ENCODE measurements at places on chromosomes 2 and 18.

DNA sequence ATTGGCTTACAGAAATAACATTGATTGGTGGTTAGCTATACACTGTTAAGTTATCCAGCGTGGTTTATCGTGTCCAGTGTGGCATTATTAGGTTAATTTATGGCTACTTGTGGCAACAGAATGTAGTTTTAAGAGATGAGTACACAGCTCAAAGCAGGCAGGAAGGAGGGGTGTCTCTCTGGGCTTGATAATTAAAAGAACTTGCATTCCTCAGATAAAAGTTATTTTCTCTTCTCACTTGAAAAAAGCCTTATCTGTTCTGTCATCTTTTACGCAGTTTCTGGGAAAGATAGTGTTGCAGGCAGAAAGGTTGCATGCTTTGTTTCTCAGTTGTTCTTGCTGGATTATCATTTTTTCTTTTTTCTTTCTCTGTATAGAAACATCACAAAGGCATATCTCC, 154.4 kb upstream of the COL3A1 start:
- no peak for DNase-seq

GRCh38 chr2:105972927-105973326, 221.2 kb downstream of the UXS1 start:
- DNase-seq: no peak

DNA sequence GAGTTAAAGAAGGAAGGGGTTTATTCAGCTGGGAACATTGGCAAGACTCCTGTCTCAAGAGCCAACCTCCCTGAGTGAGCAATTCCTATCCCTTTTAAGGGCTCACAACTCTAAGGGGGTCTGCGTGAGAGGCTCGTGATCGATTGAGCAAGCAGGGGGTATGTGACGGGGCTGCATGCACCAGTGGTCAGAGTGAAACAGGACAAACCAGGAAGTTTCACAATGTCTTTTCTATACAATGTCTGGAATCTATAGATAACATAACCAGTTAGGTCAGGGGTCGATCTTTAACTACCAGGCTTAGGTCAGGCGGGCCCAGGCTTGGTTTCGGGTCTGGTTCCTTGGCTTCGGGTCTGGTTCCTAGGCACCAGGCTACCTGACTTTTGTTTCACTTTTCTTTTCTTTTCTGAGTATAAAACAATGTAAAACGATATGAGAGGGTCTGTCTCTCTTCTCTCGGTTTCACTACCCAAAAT, 30.1 kb upstream of the LIPG start:
- DNase-seq: no peak

DNA sequence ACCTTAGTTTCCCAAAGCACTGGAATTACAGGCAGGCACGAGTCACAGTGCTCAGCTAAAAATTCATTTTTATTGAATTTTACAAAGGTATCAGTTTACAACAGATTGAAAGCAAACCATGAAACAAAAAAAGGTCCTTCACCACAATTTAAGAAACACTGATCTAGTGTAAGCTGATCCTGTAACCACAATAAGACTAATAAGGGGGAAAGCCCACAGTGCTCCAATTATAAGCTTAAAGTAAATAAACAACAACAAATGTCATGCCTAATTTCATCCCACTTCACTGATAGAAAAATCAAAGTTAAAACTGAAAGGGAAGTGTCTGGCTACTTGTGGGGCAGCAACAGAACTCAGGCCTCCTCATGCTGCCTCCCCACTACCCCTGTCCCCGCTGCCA, 49.2 kb downstream of the ICA1L start:
- no peak for DNase-seq

DNA sequence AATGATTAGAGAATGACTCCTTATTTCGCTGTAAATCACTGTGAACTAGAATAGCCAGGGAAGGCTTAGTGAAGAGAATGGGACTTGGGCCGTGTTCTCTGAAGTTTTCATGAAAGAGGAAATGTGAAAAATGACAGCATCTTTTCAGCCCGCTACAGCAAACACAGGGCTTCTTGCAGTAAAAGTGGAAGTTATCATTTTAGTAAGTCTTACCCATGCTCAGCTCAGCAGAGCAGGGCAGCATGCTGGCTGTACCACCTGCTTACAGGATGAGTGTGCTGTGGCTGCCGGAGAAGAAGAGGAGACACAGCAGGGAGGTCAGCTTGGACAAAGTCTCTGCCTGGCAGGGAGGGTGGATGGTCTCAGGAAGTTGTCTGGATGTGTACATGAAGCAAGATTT, 300.7 kb upstream of the DLGAP1 start:
- DNase-seq: no peak

- DNase-seq: no peak
Observed at GRCh38 chr2:181178823-181179412, 198.5 kb downstream of the UBE2E3 start.

GRCh38 chr2:137910641-137911040, 53.6 kb upstream of the HNMT start:
- peak; percentile 7 for DNase-seq
